ENCODE measurements at places on chromosomes 12 and 14. TPM values are rescaled to one million over a fixed set of nuclear protein-coding genes. Genes with fewer than 3 reads are reported as not detected.

Gene ZFYVE1
- 14.2 TPM for total RNA-seq

Gene PRH2
- not detected for total RNA-seq

Gene EID3
- 8.6 TPM for total RNA-seq

Gene RNU4-1
- 1,718 TPM for total RNA-seq

GRCh38 chr12:57330992-57331391, 80.0 kb upstream of the STAC3 start:
- H3K36me3 ChIP-seq: no peaks in the 10 kb centered on the region
- DNase-seq: no peak
- H3K4me1 ChIP-seq: no peaks in the 10 kb centered on the region
- H3K27ac ChIP-seq: no peak overlapping the region
- no peak overlapping the region for H3K4me3 ChIP-seq

GRCh38 chr12:115324949-115325593, 641.1 kb upstream of the TBX3 start:
- no peak for DNase-seq
- no peaks in the 10 kb centered on the region for H3K27me3 ChIP-seq
- H3K27ac ChIP-seq: no peak overlapping the region
- H3K4me1 ChIP-seq: peaks cover 4% of the 10 kb centered on the region
- H3K36me3 ChIP-seq: no peaks in the 10 kb centered on the region

Measured in aorta (tissue), 5 donors.